GM12892 (cell line): ENCODE measurements at places on chromosomes 1 and 21.

DNA sequence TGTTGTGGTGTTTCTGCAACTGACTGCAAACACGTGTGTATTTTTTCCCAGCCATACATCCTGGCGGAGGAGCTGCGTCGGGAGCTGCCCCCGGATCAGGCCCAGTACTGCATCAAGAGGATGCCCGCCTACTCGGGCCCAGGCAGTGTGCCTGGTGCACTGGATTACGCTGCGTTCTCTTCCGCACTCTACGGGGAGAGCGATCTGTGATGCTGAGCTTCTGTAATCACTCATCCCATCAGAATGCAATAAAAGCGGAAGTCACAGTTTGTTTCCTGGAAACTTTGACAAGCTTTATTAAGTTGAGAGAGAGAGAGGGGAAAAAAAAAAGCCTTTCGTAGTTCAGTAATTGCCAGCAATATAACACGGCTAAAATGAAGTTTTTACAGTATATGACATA is 32.7 kb upstream of the MTR start:
- DNase-seq: no peak

- no peak for DNase-seq
Observed at GRCh38 chr1:94795434-94795833, 24.7 kb upstream of the SLC44A3 start.

- no peak for DNase-seq
Observed at GRCh38 chr21:36689324-36689723, 9.6 kb upstream of the SIM2 start.

DNA sequence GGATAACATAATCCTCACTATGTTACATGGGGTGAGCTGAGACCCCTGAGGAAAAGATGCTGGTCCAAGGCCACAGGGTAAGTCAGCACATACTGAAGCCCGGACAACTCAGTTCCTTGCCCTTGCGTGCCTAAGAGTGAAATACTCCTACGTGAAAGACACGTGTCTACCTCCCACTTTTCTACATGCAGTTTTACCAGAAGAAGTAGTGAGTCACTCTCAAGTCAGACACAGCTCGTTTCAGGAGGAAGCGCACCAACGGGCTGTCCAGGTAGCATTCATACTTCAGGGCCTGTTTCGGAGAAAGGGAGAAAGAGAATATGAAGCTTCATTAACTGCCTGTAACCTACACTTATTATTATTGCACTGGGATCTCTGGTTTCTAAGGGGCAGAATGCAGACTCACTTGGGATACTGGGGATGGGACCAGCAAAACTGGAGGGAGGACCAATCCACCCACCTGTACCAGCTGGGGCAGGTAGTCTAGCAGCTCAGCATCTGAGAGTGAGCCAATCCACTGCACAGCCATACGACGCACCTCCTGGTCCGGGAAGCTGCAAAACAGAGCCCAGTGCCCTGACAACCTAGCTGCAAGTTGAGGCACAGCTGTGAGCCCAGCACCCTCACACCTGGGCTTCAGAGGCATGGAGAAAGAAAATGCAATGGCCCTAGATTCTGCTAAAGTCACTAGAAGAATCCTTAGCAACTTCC is 32.4 kb upstream of the PPP1R15B start:
- no peak for DNase-seq

- DNase-seq: peak; percentile 18
Observed at GRCh38 chr1:246753670-246754535, 29.7 kb downstream of the SCCPDH start.

- DNase-seq: no peak
Observed at GRCh38 chr1:199265319-199265718, 626.5 kb downstream of the PTPRC start.

GRCh38 chr1:52072291-52072690 is 16.2 kb downstream of the BTF3L4 start:
- no peak for DNase-seq

- no peak for DNase-seq
Observed at GRCh38 chr21:38081708-38082107, 165.5 kb upstream of the KCNJ6 start.

GRCh38 chr1:109882288-109883245 is 28.1 kb upstream of the CSF1 start:
- no peak for DNase-seq

GRCh38 chr21:25501996-25502665 is 105.2 kb downstream of the MRPL39 start:
- DNase-seq: no peak

DNA sequence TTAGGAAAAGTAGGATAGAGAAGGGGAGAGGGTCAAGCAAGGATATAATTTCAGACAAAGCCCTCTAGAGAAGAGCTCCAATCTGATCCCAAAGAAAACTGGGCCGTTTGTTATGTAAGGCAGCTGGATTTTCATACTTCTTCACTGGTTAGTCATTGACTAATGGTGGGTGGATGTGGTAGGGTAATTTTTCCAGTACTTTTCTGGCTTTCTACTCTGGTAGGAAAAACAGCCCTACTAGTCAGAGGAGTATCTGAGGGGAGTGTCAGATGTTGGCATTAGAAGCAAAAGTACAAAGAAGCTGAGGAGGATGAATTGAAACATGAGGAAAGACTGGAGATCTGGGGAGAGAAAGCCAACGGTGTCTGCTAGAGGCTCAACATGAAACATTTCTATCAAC is 145.3 kb downstream of the TNFSF18 start:
- DNase-seq: no peak

- no peak for DNase-seq
Observed at GRCh38 chr1:28579401-28579800, 12.7 kb upstream of the RAB42 start.

- DNase-seq: peak; percentile 96
Observed at GRCh38 chr1:18913065-18913835, 10.9 kb upstream of the ALDH4A1 start.

DNA sequence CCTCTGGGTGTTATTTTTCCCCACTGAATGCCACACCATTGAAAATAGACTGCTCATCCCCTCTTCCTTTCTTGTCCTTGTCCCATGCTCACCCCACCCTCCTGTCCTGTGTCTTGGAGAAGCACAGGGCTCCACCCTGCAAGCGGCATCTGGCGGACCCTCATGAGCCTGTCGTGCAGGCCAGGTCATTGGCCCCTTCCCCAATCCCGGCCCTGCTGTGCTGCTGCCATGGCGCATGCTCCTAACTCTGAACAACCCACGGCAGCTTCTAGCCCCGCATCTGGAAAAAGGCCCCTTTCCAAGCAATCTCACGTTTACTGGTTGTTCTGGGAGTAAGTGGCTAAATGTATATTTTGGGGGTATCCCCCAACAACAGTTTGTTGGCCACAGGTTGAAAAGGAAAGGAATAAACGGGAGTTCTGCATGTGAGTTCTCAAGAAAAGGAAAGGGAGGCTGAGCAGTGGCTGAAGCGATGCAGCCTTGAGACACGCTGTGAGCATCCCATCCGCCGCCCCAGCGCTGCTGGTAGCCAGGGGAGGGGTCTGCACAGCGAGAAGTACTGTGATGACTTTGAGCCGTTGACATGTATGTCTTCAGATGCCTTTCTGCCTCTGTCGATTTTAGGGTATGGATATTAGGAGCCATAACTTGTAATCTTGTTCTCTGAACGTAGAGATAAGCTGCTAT is 16.3 kb downstream of the AGMAT start:
- DNase-seq: no peak

DNA sequence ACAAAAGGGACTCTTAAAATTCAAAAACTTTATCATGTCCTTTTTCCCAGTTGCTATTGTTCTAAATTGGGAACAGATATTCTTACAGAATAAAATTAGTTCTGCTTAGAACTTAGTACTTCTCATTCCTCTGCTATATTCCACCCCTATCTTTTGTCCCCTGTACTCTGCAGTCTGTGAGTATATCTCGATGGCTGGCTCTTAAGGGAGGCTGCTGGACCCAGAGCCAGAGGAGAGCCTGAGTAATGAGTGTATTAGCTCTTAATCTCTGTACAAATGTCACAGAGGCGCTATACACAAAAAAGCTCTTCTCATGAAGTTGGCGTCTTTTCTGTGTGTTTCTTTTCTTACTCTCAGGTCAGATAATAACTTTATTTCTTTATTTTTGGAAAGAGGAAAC is 423.4 kb downstream of the ZP4 start:
- DNase-seq: no peak

DNA sequence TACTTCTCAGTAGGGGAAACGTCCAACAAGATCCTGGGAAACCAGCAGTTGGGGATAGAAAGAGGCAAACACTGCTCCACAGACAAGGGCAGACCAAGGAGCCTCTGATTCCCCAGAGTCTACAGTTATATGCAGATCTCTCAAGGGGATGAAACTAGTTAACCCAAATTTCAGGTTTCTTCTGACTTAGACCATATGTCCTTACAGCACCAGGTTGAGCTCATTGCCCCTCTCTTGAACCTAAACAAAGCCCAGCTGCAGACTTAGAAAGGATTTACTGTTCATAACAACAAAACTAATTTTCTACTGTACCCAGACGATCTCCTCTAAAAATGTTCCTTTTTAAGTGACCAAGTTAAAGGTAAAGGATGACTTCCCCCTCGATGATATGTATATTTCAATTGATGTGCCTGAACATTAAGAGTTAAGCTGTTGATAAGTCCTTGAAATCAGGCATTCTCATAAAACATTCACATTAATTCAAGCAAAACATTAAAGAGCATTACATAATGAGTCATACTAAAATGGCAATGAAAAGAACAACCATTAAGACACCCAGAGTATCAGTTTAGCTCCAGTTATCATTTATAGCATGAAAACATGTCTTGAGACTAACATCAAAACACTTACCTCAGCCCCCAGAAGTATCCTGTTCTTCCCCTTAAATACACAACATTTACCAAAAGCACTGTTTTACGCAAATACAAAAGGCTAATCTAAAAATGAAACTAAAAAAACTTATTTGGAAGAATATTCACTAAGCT is 24.1 kb downstream of the SMYD3 start:
- no peak for DNase-seq

GRCh38 chr1:242689378-242689777 is 164.9 kb upstream of the PLD5 start:
- no peak for DNase-seq

- no peak for DNase-seq
Observed at GRCh38 chr1:85230305-85230977, 29.0 kb downstream of the C1orf52 start.

- no peak for DNase-seq
Observed at GRCh38 chr1:51567653-51568052, 48.6 kb upstream of the EPS15 start.

GRCh38 chr1:33899746-33900145 is 35.9 kb downstream of the HMGB4 start:
- no peak for DNase-seq

DNA sequence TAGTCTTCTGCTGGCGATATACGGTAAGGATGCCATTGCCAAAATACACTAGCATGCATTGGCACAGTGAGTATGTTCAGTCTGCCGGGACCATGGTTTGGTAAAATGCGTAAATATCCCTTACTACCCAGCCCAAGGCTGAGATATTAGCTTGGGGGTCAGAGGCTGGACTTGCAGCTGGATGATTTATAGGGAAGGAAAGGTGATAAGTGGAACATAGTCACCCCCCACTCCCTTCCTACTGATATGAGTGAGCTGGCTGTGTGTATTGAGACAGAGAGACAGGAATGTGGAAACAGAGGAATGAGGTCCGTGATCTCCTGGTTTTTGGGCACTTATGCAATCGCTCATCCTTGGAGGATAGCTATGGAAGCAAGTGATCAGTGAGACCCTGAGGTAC is 642.8 kb downstream of the KCNT2 start:
- DNase-seq: no peak

DNA sequence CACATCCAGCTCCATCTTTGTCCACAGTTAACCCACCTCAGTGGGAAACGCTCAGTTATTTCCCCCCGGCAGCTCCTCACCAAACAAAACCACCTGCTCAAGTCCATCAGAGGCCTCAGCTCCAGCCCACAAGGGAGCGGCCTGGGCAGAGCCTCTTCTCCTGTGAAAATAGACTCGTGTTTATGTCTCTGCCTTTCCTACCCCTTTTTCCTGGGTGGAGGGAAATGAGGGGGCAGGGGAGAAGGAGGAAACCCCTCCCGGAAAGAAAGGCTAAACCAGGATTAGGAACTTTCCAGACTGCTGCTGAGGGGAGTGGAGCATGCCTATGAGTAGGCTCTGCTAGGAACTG is 81.6 kb downstream of the PAX7 start:
- DNase-seq: no peak

DNA sequence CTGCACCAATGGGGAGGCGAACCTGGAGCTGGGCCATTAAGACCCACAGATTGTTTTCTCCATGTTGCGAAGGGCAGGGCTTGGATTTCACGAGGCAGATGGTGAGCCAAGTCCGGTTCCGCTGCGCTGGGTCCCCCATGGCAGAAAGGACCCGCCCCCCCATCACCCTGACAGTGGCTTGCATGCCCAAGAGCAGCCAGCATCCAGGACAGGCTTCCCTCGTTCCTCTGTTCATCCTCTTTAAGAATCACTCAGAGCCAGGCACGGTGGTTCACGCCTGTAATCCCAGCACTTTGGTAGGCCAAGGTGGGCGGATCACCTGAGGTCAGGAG is 15.8 kb upstream of the NPHP4 start:
- DNase-seq: no peak

DNA sequence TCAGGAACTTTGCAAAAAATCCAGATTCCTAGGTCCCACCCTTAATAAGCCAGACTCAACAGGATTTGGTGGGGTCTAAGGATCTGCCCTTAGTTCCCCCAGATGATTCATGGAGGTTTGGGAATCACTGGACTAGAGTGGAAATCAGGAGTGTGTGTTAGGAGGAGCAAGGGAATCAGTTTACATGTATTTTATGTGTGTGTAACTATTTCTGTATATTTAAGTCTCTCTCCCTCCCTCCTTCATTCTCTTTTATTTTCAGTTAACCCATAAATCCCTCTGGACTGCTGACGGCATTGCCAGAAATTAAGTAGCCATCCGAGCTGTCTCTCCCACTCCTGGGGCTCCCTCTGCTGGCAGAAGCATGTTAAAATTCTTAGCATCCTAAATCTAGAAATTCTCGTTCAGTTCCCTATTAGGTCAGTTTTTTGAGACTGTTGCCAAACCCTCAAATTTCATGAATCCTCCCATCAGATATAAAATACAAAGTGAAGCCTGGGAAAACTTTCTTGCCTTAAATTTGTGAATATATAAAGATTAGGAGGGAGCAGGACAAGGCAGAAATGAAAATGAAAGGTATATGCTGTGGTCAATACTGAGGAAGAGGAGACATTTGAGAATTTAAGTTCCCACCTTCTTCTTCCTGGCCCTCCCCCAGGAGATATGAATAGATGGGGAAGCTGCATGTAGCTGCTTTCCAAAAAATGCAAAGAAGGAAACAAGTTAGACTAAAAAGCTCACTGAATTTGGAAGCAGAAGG is 11.7 kb upstream of the HSD11B1 start:
- DNase-seq: no peak

GRCh38 chr1:229296541-229296941 is 25.6 kb downstream of the RAB4A start:
- DNase-seq: no peak

GRCh38 chr21:45405271-45405818 is 380 bp downstream of the COL18A1 start:
- DNase-seq: no peak

DNA sequence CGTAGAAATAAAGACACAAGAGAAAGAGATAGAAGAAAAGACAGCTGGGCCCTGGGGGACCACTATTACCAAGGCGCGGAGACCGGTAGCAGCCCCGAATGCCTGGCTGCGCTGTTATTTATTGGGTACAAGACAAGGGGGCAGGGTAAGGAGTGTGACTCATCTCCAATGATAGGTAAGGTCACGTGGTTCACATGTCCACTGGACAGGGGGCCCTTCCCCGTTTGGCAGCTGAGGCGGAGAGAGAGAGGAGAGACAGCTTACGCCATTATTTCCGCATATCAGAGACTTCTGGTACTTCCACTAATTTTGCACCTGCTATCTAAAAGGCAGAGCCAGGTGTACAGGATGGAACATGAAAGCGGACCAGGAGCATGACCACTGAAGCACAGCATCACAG is 4.1 kb upstream of the TPRG1L start:
- DNase-seq: no peak

- no peak for DNase-seq
Observed at GRCh38 chr21:21845901-21846300, 847.7 kb downstream of the NCAM2 start.
